ENCODE measurements at places on chromosomes 12 and 14.

- no peak for DNase-seq
These were observed 226.7 kb downstream of the NPAS3 start for GRCh38 chr14:33165144-33165925.

- no peak for DNase-seq
These were observed 35.9 kb upstream of the EGLN3 start for GRCh38 chr14:33986804-33987203.

DNA sequence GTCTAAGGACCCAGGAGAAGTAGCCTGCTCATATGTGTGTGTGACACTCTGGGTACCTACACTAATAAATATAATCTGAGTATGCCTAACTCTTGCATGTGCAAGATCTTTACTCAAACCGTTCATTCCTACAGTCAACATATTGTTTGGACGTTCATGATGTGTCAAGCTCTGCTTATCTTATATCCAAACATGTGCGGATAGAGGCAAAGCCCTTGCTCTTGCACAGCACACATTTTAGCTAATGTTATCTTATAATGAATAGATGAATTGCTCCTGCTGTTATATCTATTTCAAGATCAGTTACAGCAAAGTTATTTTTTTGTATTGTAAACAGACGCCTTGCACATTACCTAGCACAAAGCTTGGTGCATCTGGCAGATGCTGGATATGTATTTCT is 228.4 kb upstream of the FLRT2 start:
- no peak for DNase-seq

- no peak for DNase-seq
These were observed 138.5 kb downstream of the CCER1 start for GRCh38 chr12:90816353-90817089.

DNA sequence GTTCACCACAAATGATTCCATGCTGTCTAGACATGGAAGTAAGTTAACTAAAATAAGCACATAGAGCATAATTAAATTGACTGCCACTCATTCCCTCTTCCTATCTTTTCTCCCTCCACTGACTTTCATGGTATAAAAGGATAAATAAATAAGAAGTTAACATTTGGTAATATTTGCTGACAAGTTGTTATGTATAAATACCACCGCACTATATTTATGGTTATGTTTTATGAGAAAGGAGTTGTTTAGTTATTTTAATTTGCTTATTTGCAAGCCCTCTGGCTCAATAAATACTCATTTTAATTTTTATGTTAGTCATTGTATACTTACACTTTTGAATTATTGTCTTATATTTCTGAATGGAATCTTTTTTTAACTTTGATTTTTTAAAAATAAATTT is 113.5 kb downstream of the MIPOL1 start:
- no peak for DNase-seq

- no peak for DNase-seq
These were observed 93.0 kb upstream of the PRKD1 start for GRCh38 chr14:30020687-30021086.
